MCF 10A (cell line): ENCODE measurements at places on chromosomes 2 and 18.
A peak's percentile ranks its signal among the peaks of the same experiment; 100 is the strongest.

DNA sequence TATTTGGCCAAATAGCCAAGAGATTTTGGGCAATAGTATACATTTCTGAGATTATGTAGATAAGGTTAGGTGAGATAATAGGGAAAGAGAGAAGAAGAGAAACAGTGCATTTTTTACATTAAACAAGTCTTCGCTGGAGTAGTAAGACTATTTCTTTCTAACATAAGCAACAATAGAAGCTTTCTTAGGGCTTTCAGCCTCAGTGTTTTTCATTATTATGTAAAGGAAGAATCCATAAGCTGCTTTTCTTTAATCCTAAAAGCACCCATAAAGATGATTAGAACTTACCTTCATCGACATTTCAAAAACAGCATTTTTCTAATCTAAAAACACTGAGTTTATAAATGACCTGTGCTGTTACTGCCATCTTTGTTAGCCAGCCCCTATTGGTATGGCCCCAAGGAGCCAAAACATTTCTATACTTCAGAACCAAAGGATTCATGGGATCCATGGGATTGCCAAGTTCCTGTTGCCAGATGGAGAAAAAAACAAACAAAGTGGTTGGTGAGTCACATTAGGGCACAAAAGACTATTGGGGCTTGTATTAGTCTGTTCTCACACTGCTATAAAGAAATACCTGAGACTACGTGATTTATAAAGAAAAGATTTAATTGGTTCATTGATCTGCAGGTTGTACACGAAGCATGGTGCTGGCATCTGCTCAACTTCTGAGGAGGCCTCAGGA, 88.2 kb downstream of the SCG2 start:
- H3K4me1 ChIP-seq, result no peaks in the 10 kb centered on the region
- H3K27me3 ChIP-seq, result no peaks in the 10 kb centered on the region
- no peaks in the 10 kb centered on the region for H3K36me3 ChIP-seq
- H3K4me3 ChIP-seq, result no peak overlapping the region
- DNase-seq, result peak; percentile 74

GRCh38 chr2:181684454-181685149, 4.3 kb upstream of the NEUROD1 start:
- peaks cover 68% of the 10 kb centered on the region for H3K27me3 ChIP-seq
- H3K4me3 ChIP-seq, result no peak overlapping the region
- H3K36me3 ChIP-seq, result peaks cover 7% of the 10 kb centered on the region

DNA sequence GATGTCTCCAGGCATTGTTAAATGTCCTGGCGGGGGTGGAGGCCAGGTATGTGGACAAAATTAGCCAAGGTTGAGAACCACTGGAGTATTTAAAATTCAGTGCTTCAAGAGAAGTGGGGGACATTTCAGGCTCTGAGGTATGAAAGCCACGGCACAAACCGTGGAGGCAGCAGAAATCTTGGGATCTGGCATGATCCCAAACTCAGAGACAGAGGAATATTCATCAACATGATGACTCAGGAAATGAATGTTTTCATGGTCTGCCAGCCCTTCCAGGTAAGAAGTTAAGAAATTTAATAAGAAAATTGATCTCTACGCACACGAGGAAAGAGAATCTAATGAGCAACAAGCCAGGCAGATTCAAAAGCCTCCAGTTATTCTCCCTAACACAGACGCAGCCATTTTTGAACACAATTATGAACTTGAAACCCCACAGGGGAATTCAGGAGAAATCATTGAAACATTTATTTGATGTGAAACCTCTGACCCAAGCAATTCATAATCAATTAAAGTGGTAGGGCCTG, 11.3 kb upstream of the GRP start:
- H3K4me3 ChIP-seq, result peak overlapping the region; percentile 35
- no peak overlapping the region for H3K27ac ChIP-seq
- peaks cover 16% of the 10 kb centered on the region for H3K4me1 ChIP-seq
- DNase-seq, result peak; percentile 65

DNA sequence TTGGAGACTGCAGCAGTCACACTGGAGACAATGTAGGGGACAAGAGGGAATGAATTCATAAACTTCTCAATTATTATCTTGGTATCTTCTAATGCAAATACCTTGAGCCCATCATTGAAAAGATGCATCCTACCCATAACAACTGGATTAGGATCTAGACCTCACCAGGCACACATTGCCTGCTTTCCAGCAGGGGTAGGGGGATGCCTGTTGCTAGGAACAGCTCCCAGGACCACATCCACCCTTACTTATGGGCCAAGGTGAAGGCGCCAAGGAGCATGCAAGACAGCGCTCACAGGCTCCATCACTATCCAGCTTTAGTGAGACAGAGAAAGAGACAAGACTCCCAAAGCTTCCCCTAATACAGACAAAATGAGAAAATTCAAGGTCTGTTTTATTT, 24.4 kb downstream of the KCTD1 start:
- peaks cover 21% of the 10 kb centered on the region for H3K4me1 ChIP-seq
- peak overlapping the region; percentile 19 for H3K27ac ChIP-seq
- DNase-seq, result no peak
- H3K27me3 ChIP-seq, result no peaks in the 10 kb centered on the region
- no peak overlapping the region for H3K4me3 ChIP-seq

DNA sequence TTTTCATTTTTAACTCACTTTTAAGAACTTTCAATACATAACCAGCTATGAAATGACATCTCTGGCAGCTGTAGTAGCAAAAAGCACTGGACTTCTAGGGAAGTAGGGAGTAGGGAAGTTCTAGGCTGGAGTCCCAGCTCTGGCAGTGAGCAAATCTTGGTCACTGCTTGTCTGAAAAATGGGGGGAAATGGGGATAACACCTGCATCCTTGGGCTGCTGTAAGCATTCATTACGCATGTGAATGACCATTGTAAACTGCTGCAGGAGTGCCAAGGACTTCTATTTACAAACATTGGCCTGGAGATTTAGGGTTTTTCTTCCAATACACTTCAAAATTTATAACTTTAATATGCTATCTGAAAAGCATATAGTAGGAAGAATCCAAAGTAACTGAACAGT, 972 bp upstream of the MPP4 start:
- H3K4me3 ChIP-seq, result no peak overlapping the region
- H3K27ac ChIP-seq, result no peak overlapping the region
- H3K36me3 ChIP-seq, result peaks cover 40% of the 10 kb centered on the region
- no peak for DNase-seq
- H3K27me3 ChIP-seq, result no peaks in the 10 kb centered on the region
- H3K4me1 ChIP-seq, result peaks cover 26% of the 10 kb centered on the region
